ENCODE measurements at places on chromosomes 11 and 22.

- no peak for DNase-seq
Observed at GRCh38 chr11:94513091-94513490, 830 bp downstream of the C11orf97 start.

- DNase-seq: no peak
Observed at GRCh38 chr11:129230006-129230405, 37.9 kb upstream of the ARHGAP32 start.

DNA sequence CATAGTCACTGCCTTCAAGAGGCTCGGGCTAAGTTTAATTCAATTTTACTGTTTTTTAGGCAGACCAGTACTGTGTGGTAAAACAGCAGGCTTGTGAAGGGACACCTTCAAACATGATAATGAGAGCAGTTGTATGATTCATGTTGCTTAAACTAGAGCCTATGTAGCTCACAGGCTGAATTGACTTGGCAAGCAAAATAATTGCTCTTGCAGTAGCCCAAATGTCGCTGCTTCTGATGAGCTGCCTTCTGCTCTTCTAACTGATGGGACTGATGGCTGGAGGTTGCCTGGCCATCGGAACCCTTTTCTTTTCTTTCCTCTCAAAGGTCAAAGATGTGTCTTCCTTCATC, 137.6 kb downstream of the MAML2 start:
- DNase-seq: no peak

DNA sequence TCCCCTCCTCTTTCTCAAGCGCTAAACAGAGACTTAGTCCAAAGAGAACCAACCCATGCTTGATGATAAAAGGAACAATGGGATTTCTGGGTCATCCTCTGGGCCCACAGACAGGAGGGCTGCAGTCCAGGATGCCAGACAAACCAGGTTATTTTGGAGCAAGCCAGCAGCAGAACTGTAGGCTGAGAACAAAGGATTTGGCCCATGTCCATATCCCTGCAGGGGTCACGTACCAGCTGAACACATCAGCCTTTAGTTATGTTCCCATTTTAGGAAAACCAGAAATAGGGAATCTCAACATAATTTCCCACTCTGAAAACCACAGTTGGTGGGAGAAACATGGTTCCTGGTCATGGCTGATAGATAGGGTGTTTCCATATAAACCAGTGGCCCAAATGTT, 533.6 kb upstream of the CADM1 start:
- no peak for DNase-seq

DNA sequence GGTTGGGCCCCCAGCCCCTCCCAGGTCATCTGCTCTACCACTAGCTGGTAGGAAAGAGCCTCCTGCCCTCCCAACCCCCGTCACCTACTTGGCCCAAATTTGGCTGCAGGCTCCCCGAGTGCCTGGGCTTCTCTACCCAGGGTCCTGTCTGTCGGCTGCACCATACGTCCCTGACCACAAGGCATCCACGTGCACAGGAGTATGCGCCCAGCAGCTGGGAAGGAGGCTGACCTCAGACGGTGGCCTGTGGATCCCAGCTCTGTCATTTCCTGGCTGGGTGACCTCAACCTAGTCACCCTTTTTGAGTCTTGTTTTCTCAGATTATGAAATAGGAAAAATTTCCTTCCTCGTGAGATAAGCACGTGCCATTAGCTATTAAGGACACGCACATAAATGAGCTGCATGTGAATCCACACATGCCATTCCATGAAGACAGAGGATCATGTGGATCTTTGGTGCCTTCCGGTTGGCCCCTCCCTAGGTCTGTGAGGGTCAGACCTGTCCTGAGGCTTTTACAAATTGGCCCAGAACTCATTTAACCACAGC, 13.7 kb downstream of the CYB561A3 start:
- DNase-seq: no peak

DNA sequence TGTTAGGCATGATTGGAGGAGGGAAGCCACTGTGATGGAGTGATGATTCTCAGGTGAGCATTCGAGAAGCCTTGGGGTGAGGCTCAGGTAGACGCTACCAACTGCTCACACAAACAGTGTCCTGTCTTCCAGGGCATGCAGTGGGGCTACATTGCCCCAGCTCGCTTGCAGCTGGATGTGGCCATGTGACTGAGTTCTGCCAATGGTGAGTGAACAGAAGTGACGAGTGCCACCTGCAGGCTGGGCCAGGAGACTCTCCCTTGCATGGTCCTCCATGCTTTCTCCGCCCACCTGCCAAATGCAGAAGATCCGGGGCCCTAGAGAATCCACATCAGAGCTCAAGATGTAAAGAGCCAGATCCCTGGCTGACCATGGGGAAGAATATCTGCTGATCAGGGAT, 195.9 kb downstream of the BCR start:
- DNase-seq: no peak

GRCh38 chr11:38839071-38839470, 2241.0 kb upstream of the RAG2 start:
- DNase-seq: no peak

DNA sequence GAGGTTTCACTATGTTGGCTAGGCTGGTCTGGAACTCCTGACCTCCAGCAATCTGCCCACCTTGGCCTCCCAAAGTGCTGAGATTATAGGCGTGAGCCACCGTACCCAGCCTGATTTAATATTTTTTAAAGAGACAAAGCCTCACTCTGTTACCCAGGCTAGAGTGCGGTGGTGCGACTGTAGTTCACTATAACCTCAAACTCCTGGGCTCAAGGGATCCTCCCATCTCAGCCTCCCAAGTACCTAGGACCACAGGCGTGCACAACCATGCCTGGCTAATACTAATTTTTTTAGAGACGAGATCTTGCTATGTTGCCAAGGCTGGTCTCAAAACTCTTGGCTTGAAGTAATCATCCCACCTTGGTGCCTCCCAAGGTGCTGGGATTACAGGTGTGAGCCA, 13.5 kb downstream of the GTPBP1 start:
- DNase-seq: no peak

DNA sequence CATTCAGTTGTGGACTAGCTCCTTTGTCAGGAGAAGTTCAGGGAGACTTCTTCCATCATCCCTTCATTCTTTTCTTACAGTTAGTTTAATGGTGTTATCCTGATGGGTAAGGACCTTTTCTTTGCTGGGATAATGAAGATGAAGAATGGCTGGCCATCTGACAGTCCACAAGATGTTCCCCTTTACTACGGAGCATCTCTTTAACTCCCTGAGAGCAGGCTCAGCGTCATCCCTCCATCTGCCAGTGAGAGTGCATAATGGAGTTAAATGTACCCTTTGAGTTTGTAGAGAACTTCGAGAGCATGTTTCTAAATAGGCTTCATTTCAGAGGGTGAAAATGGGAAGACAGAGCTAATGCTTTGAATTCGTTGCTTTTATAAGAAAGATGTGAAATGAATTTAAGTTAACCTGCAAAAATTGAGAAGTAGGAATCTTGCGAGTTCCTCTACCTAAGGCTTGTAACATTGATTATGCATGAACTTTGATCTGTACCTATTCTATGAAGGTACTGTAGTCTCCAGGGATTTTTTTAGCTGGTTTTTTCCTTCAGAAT, 1.7 kb downstream of the EP300 start:
- no peak for DNase-seq

DNA sequence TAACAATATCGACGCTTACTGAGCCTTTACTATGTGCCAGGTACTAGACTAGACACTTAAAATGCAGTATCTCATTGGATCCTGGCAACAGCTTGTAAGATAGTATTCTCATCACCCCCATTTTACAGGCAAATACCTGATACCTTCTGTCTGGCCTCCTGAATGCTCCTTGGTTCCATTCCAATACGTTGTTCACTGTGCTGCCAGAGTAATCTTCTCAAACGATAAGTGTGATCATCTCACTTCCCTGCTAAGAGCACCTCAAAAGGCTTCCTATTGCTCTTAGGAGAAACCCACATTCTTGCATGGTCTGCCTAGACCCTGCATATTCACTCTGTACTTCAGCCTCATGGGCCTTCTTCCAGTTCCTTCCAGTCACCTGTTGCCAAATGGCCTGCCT, 1.3 kb upstream of the NRIP3 start:
- DNase-seq: no peak

GRCh38 chr22:19972652-19973550, 31.3 kb upstream of the TXNRD2 start:
- DNase-seq: no peak

DNA sequence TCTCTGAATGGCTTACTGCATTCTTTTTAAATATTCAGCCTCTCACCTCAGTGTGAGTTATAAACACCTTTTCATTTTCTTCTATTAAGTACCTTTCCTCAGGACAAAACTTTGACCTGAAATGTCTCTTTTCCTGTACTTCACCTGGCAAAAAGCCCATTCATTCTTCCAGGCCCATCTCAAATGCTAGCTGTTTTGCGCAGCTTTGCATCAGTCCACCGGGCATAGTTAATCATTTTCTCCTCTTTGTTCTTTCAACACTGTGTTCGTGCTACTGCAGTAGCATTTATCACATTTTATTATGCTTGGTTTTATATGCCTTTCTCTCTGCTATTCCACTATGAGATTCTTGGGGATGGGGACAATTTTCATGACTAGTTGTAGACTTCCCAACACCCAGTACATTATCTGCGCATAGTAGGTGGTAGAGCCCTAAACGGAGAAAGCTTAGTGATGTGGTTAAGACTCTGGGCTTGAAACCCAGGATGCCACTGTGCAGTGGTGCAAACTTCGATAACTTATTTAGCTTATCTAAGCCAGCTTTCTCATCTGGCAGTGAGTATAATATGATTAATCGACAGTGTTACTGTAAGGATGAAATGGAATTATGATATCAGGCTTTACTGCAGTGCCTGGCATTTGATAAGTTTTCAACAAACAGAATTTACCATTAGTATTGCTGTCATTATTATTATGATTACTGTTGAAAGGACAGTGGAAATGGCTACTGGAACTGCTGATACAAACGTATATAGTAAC, 695.7 kb downstream of the NELL1 start:
- no peak for DNase-seq

GRCh38 chr11:3096909-3097530, 39.8 kb upstream of the CARS1 start:
- no peak for DNase-seq

- no peak for DNase-seq
Observed at GRCh38 chr11:113552271-113552670, 77.1 kb upstream of the DRD2 start.

- no peak for DNase-seq
Observed at GRCh38 chr22:23530106-23530505, 50.0 kb downstream of the IGLL1 start.

Data from activated CD8-positive, alpha-beta memory T cell treated with anti-CD3 and anti-CD28 coated beads for 1 hour (primary cell).